ENCODE measurements at places on chromosomes 5 and 9.

DNA sequence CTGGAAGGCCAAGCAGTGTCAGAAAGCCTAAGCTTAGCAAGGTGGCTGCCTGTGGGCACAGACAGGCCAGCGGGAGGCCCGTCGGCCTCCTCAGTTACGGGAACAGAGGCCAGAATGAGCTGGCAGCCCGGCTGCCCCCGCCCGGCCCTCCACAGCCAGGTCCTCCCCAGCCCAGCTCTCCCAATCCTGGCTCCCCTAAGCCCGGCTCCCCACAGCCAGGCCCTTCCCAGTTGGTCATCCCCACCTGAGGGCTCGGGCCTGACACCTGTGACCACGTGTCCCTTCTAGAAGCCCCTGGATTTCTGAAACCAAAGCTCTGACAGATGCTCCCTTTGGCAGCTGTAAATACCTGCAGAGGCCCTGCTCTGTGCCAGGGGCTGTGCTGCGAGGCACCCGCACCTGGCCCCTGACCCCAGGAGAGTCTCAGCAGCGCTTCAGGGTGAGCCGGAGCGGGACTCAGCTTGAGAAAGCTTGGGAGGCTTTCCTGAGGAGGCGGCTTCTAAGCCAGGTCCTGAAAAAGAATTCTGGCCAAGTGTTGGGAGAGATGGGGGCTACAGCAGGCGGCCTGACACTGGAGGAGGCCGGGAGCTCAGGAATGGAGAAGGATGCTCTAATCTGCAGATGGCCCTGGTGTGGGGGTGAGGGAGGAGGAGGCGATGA, 80.4 kb upstream of the OLFM1 start:
- no peak for DNase-seq

- no peak for DNase-seq
Observed at GRCh38 chr5:56060276-56061110, 65.7 kb upstream of the IL6ST start.

DNA sequence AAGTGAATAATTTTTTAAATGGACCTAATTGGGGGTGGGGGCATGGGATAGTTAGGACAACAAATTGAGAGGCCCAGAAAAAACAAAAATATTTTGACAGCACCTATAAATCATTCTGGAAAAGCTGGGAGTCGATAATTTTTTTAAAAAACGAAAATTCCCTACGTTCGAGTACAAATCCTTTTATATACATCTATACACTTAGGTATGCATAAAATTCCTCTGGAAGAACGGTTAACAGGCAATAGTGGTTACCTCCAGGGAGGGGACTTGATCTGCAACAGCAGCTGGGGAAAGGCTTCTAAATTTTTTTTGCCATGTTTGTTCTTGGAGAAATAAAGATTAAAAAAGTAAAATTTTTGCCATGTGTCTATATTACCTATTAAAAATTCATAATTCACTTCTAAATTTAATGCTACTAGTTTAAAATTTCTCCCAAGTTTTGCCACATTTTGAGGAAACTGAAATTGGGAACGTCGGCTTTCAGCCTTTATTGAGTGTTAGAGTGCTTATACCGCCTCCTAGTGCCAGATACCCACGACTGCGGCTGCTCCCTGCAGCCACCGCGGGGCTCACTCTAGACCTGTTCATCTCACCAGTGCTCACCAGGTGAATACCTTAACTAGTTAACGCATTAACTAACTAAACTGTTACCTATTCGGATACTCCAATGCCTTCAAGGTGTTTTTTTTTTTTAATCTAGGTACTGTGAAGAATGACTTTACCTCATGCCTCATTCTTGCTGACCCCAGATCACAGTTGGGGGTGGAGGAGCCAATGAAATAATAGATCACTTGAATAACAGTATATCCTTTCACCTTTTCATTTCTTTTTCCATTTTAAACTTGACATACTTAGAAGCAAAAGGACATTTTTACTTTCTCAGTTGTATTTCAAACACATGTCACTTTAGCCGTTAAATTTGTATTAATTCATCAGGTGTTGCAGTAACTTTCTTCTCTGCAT, 1.8 kb upstream of the BHMT start:
- DNase-seq, result no peak

GRCh38 chr5:124725040-124725434, 21.4 kb downstream of the ZNF608 start:
- DNase-seq, result no peak

GRCh38 chr9:89364666-89365531, 46.6 kb downstream of the SECISBP2 start:
- DNase-seq, result no peak

DNA sequence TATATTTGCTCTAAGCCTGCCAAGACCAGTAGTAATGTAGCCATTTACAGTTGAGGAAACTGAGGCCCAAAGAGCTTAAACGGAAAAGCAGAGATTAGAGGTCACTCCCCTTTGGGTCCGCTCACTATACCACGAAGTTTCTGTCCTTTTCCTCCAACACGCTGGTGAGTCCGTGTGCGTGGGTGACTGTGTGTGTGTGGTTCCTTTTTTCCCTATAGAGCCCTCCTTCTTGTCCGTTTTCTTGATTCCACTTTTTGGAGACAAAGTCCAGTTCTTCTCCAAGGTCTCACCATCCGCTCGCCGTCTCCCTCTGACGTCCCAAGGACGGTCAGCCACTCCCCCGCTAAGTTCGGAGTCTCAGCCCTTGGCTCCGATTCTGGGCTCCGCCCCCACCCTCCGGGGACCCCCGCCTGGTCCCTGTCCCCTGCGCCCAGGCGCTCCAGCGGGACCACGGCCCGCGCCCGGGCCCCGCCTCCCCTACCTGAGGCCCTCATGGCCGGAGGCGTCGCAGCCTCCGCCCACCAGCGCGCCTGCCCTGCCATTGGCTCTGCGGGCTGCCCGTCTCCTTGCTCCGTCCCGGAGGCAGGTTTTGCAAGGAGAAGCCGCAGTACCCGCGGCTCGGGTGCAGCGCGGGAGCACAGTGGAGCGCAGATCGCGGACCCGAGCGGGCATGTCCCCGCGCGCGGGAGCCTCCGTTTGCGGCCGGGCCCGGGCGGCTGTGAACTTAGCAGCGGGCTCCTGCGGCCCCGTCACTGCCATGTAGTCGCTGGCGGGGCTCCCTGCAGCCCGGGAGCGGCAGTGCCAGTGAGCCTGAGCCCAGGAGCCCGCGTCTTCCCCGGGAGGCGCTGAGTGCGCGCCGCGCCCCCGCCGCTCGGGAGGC, at the start of gene MAST4:
Gene MAST4 (plus strand): TSS at position 638 of the 880 bp plus-strand sequence. CDS start 263 bp downstream, outside the sequence.
- DNase-seq, result no peak

DNA sequence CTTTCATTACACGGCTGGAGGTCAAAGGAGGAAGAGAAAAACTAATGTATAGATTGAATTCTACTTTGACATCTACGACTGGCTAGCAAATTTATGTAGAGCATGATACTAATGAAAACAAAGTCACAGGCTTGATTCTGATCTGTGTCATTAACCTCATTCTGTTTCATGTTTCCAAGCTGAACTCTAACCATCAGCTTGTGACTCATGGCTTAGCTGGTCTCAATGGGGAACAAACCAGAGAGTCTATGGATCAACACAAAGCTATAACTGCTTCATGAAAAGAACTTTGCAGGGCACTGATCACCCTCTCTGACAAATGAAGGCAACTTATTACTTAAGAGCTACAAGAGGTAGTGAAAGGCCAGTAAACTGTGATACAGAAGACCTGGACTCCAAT, 23.6 kb upstream of the PDE4D start:
- no peak for DNase-seq

GRCh38 chr5:82551840-82552385, 273.8 kb upstream of the RPS23 start:
- DNase-seq, result no peak

GRCh38 chr5:143887903-143888665, 76.1 kb downstream of the HMHB1 start:
- DNase-seq, result no peak

DNA sequence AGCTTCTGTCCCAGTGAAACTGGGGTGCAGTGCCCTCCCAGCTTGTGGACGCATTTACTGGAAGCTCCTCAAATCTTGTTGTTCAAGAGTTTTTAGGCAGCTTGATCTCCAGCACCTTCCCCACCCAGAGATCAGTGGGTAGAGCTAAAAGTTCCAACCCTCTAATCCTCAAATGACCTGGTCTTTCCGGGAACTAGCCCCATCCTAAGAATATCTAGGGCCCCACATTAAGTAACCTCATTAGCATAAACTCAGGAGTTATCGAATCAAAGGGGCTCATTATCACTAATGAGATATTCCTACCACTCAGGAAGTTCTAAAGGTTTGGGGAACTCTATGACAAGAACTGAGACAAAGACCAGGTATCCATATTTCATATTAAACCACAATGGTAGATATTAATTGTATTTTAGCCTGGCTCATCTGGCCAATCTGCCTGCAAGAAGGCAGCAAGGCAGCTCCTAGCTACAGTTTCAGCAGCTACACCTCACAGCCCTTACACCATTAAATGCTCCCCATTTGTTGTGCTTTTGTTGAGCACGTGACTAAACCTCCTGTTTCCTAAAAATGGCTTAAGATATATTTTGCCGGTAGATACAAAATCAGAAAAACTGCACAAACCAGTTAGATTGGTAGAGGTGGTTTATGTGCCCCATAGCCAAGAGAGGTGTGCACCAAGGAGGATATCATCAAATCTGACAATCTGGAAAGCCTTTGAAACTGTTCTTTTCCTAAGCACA, 24.6 kb upstream of the SLC22A5 start:
- DNase-seq, result no peak

DNA sequence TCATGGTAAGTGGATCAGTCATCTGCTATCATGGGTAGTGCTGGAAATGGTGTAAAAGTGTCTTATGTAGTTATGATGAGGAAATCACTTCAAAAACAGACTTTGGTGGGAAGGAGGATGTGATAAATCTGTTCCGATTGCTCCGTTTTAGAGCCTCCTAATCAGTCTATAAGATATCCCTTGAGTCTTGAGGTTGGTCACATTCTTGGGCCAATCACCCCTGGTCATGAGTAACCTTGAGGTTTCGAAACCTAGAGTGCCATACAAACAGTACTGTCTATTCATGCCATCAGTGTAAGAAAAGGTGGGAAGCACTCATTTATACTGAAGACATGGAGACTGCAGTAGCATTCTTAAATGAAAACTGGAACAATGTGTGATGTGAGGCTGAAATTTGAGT, 45.8 kb downstream of the LRRTM2 start:
- no peak for DNase-seq

GRCh38 chr9:130883479-130883878, 13.1 kb downstream of the QRFP start:
- DNase-seq, result no peak

- no peak for DNase-seq
Observed at GRCh38 chr9:131781069-131781468, 41.2 kb upstream of the RAPGEF1 start.

DNA sequence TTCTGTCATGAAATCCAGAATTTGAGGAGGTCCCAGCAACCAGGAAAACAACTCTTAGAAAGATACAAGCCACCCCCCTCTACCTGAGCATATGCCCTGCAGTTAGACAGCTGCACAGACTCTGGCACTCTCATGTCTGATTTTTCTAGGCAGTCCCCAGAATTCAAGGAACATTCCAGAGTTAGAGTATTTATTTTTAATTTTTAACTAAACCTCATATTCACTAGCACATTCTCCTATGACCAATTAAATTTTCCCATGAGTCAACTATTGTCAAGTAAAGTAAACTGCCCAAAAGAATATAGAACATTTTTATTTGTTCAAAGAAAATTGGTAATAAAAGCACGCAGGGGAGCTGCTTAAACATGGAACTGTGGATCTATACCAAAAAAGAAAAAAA, 490.5 kb upstream of the SEMA6A start:
- no peak for DNase-seq

DNA sequence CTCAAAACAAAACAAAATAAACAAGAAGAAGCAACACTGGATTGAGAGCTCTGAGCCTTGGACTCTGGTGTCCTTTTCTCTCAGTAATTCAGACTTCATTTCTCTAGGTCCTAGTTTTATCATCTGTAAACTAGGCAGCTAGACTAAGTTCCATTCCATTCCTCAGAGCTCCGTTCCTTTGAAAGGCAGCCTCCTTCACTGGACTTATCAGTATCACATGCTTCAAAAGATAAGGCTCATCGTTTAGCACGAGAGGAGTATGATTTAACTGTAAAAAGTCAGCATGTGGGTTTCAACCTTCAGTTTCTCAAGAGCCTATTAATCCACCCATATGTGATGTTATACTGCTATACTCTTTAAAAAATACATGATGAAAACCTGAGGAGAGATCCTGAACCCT, 1.6 kb downstream of the ATP10B start:
- no peak for DNase-seq

DNA sequence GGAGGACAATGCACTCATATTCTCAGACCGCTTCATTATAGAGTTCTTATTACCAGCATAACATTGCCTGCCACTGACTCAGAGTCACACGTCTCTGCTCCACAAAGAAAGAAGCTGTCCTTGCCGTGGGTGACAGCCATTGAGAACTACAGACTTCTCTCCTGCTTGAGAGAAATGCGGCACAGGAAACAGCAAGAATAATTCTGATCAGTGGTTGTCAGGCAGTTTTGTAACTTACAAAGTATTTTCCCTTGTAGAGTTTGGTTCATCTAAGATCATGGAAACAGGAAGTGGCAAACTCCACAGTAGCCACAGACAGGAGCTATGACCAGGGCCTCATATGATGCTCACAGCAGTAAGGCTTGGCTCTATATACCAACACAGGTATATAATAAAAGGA, 47.0 kb downstream of the KCNV2 start:
- DNase-seq, result peak; percentile 1

- no peak for DNase-seq
Observed at GRCh38 chr5:140391312-140391711, 10.3 kb upstream of the ANKHD1 start.
